NCI-H774 (cell line): ENCODE measurements at places on chromosomes 6 and 20.
A peak's percentile ranks its signal among the peaks of the same experiment; 100 is the strongest.

GRCh38 chr6:156507656-156508055 is 269.5 kb upstream of the ARID1B start:
- DNase-seq, result no peak

DNA sequence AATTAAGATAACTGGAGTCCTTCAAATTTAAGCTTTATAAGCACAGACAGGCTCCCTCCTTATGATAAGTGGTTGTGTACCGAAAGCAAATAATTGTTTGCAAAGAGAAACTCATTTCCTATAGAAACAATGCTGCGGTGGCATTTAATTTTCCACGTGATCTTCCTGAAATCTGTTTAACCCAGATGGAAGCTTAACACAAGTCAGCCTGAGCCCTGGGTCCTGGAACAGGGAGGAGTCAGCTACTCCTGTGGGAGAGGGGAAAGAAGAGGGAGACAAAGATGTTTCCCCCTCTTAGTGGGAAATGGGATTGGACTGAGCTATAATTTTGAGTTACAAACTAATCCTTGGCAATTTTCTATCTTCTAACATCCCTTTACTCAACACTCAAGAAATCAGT is 136.5 kb downstream of the ELOVL4 start:
- DNase-seq, result peak; percentile 78

DNA sequence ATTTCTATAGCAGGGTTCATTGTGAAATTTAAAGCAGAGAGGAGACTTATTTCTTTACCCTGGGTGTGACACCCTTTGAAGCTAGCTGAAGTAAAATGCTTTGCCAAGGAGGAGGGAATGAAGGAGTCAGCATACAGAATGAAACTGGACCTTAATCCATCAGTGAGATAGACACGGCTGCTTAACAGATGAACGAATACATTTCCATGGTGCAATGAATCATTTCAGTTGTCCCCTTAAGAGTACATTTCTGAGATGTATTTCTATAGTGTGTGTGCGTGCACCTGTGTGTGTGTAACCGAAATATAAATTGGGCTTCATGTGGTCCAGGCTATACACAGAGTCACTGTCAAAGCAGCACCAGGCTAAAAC is 73.8 kb upstream of the CD93 start:
- DNase-seq, result no peak

DNA sequence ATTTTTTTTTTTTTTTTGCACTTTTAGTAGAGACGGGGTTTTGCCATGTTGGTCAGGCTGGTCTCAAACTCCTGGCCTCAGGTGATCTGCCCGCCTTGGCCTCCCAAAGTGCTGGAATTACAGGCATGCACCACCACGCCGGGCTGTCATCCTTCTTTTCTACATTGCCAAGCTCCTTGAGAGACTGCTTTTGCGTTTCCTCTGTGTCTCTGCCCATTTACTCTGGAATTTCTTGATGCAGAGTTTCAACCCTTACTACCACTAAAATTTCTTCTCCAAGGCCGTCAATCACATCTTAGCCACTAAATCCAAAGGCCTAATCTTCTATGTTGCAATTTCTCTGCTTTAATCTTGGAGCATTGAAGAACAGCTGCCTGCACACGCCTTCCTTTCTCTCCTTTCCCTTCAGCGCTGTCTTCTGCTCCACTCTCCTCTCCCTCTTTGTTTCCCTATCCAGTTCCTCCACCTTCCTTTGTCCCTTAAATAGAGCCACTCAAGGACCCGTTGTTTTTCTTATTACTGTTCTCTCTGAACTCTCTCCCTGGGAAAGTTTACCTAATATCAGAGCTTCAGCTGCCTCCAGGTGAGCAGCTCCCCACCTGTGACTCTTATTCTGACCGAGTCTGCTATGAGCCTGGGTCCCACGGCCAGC is 98.8 kb downstream of the SLC35B3 start:
- no peak for DNase-seq

GRCh38 chr20:33391722-33392415 is 9.4 kb downstream of the CDK5RAP1 start:
- no peak for DNase-seq

GRCh38 chr20:58137236-58137635 is 91.2 kb downstream of the ANKRD60 start:
- no peak for DNase-seq

- DNase-seq, result no peak
These were observed 40.7 kb upstream of the EXOC2 start for GRCh38 chr6:733431-734219.

DNA sequence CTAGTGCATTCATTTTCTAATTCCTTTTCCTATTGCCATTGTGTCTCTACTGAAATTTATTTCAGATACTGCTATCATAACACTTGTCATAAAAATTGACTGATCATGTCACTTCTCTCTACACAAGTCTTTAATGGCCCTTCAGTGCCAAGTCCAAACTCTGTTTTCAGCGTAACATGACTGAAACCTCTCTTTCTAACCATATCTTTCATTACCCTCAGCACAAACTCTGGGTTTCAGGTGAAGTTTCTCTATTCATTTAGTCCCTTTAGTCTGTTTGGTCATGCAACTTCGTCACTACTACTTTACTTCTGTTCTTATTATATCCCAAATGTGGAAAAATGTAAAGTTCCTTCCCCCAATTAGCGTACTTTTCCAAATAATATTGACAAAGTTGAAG is 234.9 kb downstream of the OGFRL1 start:
- no peak for DNase-seq

GRCh38 chr6:30399390-30400058 is 54.6 kb downstream of the RPP21 start:
- DNase-seq, result no peak

DNA sequence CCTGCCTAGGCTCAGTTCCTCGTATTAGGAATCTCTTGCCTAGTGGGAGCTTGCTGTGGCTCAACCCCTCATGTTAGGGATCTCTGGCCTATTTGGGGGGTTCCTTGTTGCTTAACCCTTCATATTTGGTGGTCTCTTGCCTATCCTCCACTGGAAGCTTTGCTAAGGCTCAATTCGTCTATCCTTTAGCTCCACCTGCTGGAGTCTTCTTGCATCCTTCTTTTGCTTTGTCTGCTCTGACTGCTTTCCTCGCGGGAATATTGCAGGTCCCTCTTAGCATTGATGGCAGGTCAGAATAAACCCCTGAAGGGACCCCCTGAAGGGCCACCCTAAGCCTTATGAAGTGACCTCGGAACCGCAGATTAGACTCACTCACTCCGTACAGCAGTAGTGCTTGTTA is 203.0 kb upstream of the TBX18 start:
- no peak for DNase-seq

- peak; percentile 37 for DNase-seq
These were observed 27.2 kb upstream of the SYNJ2 start for GRCh38 chr6:157954150-157955117.

DNA sequence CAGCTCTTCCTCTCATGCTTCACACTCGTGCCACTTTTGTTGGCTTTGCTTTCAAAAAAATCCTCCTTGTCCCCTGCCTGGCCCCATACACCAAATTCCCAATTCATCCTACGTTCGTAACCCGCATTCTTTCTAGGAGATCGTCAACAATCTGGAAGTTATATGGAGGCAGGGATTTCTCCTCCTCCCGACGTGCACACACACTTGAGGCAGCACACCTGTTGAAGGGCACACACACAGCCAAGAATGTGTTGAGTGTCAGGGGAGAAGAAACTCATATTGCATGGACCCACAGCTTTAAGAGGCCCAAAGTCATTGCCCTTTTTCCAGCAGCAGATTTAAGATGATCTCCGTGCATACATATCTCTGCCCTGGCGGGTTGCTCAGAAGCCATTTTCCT is 28.9 kb downstream of the THBS2 start:
- DNase-seq, result no peak

- no peak for DNase-seq
These were observed 545 bp downstream of the ACTR5 start for GRCh38 chr20:38748861-38749149.

DNA sequence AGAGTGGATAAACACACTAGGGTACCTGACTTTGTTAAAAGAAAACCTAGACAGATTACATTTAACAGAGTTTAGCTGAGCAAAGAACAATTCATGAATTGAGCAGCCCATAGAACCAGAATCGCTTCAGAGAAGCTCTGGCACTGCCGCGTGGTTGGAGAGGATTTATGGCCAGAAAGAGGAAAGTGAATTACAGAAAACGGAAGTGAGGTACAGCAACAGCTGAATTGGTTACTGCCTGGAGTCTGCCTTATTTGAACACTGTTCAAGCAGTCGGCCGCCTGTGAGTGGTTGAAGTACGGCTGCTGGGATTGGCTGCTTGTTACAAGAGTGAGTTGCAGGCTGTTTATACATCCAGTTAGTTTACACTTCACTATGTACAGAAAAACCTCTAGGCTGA is 253.8 kb upstream of the CDYL start:
- no peak for DNase-seq

GRCh38 chr6:62740596-62740995 is 454.6 kb upstream of the KHDRBS2 start:
- no peak for DNase-seq

GRCh38 chr6:1240766-1241318 is 71.1 kb upstream of the FOXQ1 start:
- no peak for DNase-seq

DNA sequence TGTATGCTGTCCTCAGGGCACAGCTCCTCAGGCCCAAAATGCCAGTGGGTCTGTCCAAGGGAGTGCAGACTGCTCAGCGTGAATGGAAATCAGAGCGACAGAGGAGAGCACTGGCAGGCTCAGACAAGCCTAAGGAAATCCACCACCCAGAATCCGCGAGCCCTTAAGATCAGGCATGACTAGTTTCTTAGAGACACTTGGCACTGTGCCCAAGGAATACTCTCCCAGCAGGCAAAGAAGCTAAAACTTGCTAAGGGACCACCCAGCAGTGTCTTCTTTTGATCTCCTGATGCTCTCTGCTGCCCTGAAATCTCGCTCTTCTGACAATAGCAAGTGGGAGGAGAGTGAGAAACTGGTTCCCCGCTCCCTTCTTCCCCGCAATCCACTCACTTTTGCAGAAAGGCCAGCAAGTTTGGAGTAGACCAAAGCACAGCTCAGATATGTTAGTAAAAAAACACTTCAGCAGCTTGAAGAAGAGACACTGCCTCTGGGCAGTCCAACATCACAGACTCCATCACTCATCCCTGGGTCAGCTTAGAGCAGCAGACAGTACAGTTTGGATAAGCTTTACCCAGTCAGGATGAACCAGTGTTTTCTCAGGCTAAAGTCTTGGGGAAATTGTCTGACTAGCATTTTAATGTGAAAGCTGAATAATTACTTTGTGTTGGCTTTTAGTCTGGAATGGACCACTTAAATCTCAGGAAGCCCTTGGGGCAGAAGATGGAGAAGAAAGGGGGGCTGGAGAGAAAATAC is 32.4 kb downstream of the TRAF3IP2 start:
- no peak for DNase-seq

GRCh38 chr20:1964659-1965405 is 29.0 kb downstream of the PDYN start:
- DNase-seq, result no peak
